T-helper 2 cell (primary cell): ENCODE measurements at places on chromosomes 5 and 9.

DNA sequence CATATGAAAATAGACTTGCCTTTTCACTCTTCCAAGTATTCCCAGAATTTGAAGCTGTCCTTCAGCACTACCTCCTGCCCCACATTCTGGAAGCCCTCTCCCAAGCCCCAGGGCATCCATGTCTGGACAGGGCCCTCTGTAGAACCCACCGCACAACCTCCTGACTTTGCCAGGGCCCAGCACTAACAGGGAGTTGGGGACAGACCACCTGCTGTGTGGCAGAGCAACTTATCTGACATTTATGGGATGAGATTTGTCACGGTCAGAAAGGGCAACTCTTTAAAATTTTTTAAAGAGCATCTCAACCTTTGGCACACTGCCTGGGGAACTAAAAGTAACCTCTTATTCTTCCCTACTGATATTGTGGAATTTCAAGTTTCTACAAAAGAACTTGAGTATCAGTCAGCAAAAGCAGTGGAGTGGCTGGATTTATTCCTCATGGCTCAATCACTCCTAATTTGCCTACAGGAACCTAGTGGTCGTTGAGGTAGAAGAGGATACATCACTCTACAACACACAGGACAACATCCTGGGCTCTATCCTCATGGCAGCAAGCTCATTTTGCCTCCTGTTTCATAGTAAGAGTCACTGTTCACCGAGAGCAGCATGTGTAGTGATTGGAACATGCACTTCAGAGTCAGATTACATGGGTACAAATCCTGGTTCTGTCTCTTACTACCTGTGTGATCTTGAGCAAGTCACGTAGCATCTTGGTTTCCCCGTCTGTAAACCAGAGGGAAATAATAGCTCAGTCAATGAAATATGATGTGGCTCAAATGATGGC, 285.3 kb downstream of the ENC1 start:
- no peak for DNase-seq

DNA sequence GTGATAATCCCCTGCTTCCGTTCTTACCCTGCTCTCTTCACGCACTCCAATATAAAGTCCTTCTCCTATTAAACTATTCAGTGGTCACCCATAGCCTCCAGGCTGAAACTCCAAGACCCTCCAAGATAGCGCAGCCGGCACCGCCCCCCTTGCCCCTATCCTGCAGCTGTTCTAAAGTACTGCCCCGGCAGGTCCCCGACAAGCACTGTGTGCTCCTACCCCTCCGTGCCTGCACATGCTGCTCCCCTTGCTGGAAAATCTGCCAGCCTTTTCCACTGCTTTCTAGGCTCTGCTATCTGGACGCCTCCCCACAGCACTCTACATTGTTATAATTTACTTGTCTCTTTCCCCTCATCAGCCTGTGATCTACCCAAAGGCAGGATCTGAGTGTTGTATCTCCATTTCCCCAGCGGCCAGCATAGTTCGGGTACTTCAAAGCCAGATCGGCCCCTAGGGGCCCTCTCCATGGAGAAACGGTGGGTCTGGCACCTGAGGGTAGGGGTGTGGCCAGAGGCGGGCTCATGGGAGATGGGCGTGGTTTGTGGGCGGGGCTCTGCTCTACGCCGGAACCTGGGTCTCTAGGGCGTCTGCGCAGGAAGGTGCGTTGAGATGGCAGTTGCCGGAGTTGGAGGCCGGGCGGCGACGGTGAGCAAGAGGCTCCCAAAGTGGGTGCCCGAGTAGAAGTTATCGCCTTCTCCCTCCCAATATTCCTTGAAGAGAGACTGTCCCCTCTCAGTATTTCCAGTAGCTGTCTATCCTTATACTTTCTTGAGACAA, 83.5 kb upstream of the RUSC2 start:
- DNase-seq: no peak

DNA sequence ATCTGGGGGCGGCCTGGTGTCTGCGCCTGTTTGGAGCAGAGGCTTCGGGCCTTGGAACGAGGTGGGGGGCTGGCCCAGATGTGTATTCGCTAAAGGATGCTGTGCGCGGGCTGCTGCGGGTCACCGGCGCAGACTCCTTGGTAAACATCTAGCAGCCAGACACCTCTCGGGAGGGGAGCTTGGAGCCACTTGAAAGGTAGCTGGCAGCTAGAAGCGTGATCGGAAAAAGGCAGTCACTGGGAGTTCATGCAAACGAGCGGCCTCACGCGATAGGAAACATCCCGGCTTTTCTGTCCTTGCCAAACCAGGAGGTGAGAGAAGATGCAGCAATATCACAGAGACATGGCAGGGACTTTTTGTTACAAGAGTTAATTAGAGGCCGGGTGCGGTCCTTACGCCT, 8.1 kb downstream of the LAMC3 start:
- DNase-seq: no peak

DNA sequence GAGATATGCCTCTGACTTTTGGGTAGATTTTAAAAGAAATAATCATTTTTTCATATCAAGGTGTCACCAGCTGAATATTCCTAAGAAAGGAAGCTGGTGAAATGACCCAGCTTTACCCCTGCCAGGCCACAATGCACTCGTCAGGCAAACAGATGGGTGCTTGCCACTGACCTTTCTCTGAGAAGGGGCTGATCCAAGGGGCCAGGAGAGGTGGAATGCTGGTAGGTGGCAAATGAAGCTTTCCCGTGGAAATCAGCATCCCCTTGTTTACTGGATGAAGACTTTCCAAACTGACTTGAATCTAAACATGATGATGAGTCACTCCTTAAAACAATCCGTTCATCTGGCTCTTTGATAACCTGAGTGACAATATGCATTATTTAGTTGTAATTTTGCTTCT, 44.3 kb upstream of the PLPP6 start:
- DNase-seq: no peak

- DNase-seq: no peak
Measured at GRCh38 chr5:52809884-52810283, 22.2 kb downstream of the ITGA1 start.

GRCh38 chr9:91349115-91349555, 12.6 kb downstream of the AUH start:
- DNase-seq: no peak

GRCh38 chr5:60541980-60542379, 158.0 kb downstream of the DEPDC1B start:
- DNase-seq: no peak

DNA sequence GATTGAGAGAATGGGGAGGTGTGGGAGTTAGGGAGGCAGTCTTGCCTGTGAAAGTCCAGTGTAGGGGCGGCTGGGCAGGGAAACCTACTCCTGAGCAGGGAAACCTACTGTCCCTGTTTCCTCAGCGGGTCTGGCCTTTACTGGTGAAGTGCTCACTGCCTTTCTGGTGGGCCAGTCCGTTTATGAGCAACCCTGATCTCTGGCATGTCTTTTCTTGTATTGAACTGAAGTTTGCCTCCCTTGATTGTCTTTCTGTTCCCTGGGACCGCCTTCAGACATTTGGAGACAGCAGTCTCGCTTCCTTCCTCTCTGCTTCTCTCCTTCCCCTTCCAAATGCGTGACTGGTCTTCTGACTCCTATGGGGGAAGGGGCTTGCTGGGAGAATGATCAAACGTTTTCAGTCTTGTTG, 2.9 kb downstream of the SNX18 start:
- no peak for DNase-seq

GRCh38 chr9:134765785-134766184, 114.8 kb upstream of the FCN2 start:
- no peak for DNase-seq

DNA sequence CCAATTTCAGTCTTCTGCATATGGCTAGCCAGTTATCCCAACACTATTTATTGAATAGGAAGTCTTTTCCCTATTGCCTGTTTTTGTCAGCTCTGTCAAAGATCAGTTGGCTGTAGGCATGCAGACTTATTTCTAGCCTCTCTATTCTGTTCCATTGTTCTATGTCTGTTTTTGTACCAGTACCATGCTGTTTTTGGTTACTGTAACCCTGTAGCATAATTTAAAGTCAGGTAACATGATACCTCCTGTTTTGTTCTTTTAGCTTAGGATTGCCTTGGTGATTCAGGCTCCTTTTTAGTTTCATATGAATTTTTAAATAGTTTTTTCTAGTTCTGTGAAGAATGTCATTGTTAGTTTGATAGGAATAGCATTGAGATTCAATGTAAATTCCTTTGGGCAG, 104.9 kb upstream of the SLCO6A1 start:
- DNase-seq: no peak

DNA sequence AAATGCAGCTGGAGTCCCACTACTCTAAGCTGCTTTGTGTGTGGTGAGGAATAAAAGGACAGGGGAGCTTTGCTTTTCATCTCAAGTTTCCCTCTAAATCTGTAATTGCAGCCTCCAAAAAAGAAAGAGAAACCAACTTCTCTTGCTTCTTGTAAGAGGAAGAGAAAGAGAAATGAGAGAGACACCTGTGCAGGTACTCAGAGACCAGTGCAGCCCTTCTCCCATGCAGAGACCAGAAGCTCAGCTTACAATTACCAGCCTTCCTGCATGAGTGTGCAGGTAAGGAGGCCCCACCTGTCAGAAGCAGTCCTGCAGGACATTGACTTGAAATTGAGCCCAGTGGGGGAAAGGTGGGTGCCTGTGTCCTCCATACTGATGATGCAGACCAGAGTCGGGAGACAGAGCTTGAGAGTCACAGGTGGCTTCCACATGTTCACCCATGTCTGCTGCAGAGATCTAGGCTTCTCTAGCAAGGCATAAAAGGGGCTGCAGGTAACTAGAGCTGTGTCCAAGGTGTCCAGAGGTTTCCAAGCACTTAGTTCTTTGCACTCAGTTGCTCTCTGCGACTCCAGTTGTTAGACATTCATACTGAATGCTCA, 15.3 kb upstream of the MED10 start:
- DNase-seq: no peak

DNA sequence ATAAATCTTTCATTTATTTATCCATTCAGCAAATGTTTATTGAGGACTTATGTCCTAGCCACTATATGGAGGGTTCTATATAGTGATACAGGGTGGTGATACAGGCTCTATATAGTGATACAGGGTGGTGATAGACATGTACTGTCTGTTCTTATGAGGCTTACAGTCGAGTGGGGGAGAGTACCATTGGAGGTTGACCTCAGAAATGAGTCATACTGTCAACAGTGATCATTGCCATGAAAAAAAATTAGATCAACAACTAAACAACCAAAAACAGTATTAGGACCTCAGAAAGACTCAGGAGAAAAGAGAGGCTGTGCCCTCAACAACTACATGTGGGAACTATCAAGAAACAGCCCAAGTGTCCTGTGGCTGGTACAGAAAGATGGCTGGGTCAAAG, 22.0 kb downstream of the PAPPA start:
- DNase-seq: no peak

- no peak for DNase-seq
Measured at GRCh38 chr5:158070859-158071258, 211.9 kb upstream of the CLINT1 start.

- DNase-seq: no peak
Measured at GRCh38 chr5:175867587-175868347, 3.6 kb upstream of the CPLX2 start.

DNA sequence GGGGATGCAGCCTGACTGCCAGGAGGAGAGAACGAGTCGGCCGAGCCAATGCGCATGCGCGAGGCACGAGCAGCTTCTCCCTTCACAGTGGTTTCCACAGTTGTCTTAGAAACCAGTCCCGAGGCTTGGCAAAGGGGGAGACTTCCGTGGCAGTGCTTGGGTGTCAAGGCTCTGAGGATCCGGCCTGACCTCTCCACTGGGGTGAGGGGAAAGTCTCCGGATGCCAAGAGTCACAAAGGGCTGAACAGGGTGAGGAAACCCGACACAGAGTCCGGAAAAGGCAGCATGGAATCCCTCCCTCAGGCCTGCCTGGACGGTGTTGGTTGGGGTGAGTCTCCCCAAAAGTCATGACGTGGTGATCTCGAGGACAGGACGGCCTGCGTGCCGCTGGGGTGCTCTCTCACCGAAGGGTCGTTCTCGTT, 475.5 kb downstream of the SPATA31A7 start:
- no peak for DNase-seq

DNA sequence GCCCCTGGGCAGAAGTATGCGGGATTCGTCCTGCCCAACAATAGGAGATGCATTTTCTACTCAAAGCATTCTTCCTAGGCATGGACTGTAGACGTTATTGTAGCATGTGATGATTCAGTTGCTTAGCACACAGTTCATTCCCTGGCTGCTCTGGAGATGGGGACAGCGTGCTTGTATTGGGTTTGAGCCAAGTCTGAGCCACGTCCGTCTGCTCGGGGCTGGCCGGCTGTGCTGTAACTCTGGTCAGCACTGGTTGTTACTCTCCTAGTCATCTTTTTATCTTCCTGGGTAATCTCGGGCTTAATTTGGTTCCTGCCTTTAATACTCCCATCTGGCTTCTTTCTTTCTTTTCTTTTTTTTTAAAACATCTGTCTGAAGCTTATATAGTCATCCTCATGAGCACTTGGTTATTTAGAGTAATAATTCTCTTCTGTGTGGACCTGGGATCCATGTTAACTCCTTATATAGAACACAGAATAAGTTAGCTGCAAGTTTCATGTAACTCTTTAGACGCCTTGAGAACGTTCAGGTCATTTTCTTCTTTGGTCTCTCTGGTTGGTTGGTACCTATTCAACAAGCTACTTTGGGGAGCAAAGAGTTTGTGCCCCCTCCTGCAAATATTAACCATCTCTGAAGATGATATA, 118.8 kb upstream of the RPS23 start:
- no peak for DNase-seq
